ENCODE measurements at places on chromosomes 5 and 9.

GRCh38 chr9:96088510-96088909, 213.0 kb downstream of the ERCC6L2 start:
- DNase-seq, result no peak

- DNase-seq, result no peak
These were observed 175.7 kb downstream of the ARHGEF28 start for GRCh38 chr5:73801686-73802085.

- no peak for DNase-seq
These were observed 20.7 kb upstream of the GRPEL2 start for GRCh38 chr5:149324641-149325040.

DNA sequence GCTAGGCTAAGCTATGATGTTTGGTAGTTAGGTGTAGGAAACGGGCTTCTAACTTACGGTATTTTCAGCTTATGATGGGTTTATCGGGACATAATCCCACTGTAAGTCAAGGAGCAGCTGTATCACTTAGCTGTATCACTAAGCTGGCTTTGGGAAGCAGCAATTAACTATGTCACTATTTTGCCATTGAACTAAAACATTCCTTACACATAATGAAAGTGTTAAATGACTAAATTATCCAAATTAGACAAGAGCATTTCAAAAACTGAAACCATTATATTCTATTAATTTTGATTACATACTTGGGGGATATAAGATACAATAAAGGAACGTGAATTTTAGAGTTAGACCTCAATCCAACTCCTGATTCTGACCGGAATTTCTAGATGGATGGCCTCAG, 188.3 kb downstream of the AGTPBP1 start:
- no peak for DNase-seq

DNA sequence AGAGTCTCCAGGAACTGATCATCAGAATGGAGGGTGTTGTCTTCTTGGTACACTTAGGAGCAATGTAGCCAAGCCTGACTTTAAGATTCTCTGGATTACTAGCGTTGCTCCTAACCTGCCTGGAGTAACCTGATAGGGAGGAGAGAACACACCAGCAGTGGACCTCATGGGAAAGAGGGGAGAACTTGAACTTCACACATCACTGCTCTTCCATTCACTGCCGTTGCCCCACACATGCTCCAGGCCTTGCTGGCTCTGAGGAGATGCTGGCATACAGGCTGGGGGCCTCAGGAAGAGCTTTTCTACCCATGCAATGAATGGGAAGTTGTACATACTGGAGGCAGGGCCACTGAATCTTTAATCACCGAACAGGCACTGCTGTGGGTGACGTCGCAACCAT, 60.3 kb upstream of the ADAMTS16 start:
- DNase-seq, result no peak

DNA sequence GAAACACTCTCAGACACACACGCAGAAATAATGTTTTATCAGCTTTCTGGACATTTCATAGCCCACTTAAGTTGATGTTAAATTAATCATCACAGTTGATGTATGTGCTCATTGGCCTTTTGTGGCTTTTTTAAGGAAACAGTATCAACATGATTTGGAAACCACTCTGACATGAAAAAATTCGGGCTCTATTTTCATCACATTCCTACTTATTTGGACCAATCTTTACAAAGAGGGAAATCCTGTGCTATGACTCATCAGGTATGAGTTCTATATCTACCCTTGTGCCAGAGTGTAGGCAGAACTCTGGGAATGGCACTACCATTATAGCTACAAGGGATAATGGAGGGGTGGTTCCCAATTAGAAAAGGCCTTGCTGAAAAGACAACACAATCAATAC, 388.4 kb upstream of the PTGER4 start:
- no peak for DNase-seq

All from glutamatergic neuron (in vitro differentiated cells).